ENCODE measurements at places on chromosomes 5 and 9.
A peak's percentile ranks its signal among the peaks of the same experiment; 100 is the strongest.

- no peak overlapping the region for H3K27ac ChIP-seq
- no peaks in the 10 kb centered on the region for H3K4me1 ChIP-seq
- no peaks in the 10 kb centered on the region for H3K36me3 ChIP-seq
Observed at GRCh38 chr9:9033022-9033421, 1233.4 kb upstream of the DMAC1 start.

GRCh38 chr5:73853091-73853490 lies 227.1 kb downstream of the ARHGEF28 start:
- H3K4me1 ChIP-seq = no peaks in the 10 kb centered on the region
- DNase-seq = peak; percentile 12
- peaks cover 6% of the 10 kb centered on the region for H3K36me3 ChIP-seq
- no peak overlapping the region for H3K27ac ChIP-seq
- H3K27me3 ChIP-seq = no peaks in the 10 kb centered on the region

DNA sequence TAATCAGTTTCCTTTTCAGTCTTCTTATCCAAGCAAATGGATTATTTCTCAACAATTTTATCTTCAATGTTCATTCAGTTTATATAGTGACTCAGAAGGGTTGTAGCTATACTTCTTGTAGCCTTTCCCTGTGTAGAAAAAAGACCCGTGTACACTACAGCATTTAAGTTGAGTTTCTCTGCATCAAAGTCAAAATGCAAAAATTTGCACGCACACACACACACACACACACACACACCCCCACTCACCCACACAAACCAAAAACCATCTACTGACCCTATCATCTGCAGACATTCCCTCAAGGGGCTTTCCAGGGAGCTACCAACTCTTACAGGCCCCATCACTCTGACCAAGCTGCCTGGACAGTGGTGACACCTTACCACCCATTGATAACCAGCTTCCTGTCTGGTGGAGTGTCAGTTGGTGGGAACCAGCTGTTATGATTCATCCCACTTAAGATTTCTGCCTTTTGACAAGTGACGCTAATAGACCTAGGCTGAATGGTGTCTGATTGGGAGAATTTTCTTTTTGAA lies 12.2 kb upstream of the ELL2 start:
- H3K27ac ChIP-seq = peak overlapping the region; percentile 56
- H3K36me3 ChIP-seq = no peaks in the 10 kb centered on the region

GRCh38 chr9:31347082-31347617 lies 1037.3 kb upstream of the ACO1 start:
- no peak overlapping the region for H3K27ac ChIP-seq
- no peak overlapping the region for H3K4me3 ChIP-seq
- H3K4me1 ChIP-seq = no peaks in the 10 kb centered on the region
- no peaks in the 10 kb centered on the region for H3K36me3 ChIP-seq
- no peaks in the 10 kb centered on the region for H3K27me3 ChIP-seq

Data from astrocyte (in vitro differentiated cells and primary cell).